ENCODE measurements at places on chromosomes 2 and 18.
A peak's percentile ranks its signal among the peaks of the same experiment; 100 is the strongest.

GRCh38 chr2:212903413-212903812, 248.0 kb downstream of the IKZF2 start:
- no peak for DNase-seq

DNA sequence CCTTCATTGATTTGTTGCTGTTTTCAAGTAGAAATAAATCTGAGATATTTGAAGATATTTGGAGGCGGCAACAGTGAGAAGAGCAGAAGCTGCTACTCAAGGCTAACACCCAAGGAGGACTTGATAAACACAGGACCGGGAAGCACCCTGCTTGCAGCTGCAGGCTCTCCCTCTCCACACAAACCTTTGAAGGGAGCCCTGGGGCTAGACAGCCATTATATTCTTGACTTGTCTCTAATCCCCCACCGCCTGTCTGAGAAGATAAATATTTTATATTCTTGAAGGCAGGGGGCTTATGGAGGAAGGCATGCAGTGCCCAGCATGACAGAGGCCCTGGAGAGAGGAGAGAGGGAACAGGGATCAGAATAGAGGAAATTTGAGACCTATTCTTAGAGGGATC, 50.9 kb upstream of the SMAD2 start:
- no peak for DNase-seq

- DNase-seq, result no peak
Measured at GRCh38 chr2:6914828-6915227, 2.4 kb upstream of the RNF144A start.

DNA sequence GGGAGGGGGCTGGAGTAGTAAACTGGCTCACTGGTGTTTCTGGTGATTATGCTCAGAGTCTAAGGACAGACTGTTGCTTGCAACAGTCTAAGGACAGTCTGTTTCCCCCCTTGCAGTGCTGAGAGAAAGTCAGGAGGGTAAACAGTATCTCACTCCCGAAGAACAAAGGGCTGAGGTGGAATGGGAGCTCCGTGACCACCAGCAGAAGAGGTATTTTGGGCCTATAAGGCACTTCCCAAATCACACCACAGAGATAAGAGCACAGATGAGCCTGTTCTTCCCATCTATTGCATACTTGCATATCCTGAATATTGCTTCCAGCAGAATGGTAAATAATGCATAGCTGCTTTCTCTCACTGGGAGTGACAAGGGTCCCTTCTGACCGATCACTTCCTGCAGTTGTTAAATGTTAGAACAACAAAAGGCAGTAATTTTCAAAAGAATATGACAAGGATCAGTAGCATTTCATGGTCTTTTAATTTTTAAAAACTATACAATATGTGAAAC, 160.4 kb upstream of the LYPD1 start:
- no peak for DNase-seq

- no peak for DNase-seq
Measured at GRCh38 chr2:156038021-156038420, 294.5 kb downstream of the NR4A2 start.

- DNase-seq, result no peak
Measured at GRCh38 chr2:124248386-124248785, 223.3 kb downstream of the CNTNAP5 start.

DNA sequence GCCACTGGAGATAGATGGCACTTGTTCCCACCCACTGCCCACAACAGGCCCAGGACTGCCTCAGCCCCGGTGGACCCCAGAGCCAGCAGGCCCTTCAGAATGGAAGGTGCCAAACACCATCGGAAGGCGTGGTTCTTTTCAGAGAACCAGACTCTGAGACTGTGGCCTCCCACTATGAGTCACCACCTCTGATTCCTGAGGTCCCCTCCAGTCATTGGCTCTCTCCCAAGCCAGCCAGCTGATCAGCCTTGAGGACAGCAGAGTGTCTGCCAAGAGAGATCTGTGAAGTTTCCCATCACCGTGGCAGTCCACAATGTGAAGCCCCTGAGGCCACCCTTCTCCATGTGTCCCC, 10.4 kb upstream of the MAP3K2 start:
- no peak for DNase-seq

GRCh38 chr2:53913721-53914120, 54.0 kb upstream of the GPR75 start:
- peak; percentile 24 for DNase-seq

DNA sequence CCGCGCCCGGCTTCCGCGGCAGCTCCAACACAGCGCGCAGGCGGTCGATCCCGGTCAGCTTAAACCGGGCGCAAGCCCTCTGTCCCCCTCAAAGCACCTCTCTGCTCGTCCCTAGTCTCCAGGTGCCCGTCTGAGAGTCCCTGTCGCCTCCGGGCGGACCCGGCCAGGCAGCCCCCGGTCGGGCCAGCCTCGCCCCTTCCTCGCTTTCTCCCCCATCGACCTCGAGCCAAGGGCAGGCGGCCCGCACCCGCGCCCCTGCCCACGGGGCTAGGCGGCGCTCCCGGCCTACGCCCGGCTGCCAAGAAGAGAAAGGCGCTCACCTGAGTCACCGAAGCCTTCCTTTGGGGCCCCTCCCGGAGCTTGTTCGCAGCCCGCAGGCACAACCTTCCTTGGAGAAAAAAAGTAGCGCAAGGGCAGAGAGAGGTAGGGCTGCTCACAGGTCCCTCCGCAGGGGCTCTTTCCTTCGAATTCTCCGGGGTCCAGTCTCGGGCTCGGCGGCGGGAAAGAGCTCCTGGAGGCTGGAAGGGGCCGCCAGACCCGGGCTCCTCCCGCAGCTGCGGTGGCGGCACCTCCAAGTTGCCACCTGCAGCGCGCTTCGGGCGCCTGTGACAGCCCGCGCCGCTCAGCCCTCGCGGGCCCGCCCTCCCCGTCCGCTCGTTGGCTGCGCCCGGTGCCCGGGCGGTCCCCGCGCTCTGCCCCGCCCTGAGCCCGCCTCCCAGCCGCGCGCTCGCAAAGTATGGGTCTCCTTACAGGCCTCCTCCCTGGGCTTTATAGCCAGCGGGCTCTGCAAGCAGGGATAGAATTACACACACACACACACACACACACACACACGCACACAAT, 86.5 kb upstream of the EPB41L3 start:
- DNase-seq, result peak; percentile 7

GRCh38 chr18:37778417-37779165, 213.0 kb upstream of the CELF4 start:
- no peak for DNase-seq

DNA sequence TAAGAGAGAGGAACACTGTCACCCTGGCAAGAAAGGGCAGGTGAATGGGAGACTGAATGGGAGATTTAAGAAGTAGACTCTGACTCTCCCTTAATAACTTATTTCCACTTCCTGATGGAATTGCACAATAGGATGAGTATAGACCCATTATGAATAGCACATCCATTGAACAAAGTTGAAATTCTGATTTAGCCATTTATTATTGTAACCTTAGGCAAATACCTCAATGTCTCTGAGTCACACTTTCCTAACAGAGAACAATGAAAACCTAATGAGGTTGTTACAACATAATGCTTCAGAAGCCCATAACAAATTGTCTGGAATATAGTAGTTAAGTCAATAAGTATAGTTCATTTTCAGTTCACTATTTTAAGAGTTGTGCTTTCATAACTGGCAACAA, 78.9 kb downstream of the NRXN1 start:
- DNase-seq, result no peak

DNA sequence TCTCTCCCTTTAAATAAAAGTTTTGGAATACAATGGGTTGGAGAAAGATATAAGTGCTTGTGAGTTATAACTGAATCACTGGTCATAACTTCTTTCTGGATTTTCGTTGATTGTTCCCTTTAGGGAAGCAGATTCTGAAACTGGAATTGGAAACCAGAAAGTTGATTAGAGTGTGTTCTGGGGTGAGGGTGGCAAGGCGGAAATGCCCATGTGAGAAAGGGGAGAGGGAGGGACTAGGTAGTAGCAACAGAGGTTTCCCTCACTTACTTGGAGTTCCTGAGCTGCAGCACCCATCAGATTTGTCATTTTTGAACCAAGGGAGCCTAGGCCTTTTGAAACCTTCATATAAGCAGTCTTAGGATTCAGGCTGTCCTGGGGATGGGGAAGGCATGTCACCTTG, 453.4 kb downstream of the KCNJ3 start:
- no peak for DNase-seq

- DNase-seq, result no peak
Measured at GRCh38 chr2:236998758-236999157, 86.9 kb upstream of the COPS8 start.

DNA sequence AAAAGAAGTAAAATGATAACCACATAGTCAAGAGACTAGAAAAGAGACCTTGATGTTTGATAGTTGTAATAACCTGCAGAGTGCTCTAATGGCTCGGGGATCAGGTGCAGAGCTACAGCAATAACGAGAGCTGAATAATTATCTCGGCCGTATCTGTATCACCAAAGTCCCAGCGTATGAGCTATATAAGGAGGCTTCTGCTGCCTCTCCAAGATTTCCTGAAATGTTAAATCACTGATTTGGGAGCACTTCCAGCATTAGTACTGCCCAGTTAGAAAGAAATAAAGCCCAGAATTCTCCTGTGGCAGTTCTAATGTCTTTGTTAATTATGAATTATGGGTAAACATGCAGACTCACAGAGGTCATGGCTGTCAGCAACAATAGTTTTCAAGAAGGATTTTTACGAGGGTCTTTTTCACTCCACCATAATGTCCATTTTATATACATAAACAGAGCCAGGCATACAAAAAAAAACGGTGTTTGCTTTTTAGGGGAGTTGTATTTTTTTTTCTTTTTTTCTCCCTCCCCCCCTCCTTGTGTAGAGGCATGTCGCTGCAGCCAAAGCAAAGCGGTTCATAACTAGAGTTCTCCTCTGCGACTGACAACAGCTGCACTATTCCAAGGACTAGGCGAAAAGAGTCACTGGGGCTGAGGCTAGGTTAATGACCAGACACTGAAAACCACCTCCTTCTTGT, 168.3 kb upstream of the VRK2 start:
- DNase-seq, result no peak

DNA sequence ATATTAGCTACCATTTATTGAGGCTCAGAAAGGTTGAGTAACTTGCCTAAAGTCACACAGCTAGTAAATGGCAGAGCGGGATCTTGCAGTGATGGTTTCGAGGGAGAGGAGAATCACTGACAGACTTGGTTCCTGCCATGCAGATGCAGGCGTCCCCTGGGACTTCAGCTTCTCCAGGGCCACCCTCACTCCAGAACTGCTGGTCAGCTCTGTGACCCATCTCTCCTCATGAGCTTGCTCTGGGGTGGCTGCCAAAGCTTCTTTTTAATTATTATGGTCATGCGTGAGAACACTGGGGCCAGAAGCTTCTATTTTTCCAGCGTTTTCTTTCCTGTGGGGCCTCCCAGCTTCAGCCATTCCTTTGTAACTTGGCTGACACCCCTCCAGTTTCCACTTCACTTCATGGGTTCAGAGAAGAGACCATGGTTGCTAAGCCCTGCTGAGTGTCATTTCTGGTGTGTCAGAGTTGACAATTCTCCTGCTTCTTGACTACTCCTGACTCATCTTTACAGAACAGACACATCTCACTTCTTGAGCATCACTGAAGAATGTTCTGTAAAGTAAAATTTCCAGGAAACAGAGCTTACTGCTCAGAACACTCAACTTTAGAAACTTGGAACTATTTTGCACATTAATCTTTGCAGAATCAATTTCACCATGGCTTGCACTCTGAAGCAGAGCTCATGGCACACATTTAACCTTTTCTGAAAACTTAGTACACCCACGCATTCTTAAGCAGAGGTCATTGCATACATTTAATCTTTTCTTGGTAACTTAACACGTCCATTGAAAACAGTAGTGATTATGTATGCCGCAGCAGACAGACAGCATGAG, 70.4 kb downstream of the IL1R2 start:
- no peak for DNase-seq

DNA sequence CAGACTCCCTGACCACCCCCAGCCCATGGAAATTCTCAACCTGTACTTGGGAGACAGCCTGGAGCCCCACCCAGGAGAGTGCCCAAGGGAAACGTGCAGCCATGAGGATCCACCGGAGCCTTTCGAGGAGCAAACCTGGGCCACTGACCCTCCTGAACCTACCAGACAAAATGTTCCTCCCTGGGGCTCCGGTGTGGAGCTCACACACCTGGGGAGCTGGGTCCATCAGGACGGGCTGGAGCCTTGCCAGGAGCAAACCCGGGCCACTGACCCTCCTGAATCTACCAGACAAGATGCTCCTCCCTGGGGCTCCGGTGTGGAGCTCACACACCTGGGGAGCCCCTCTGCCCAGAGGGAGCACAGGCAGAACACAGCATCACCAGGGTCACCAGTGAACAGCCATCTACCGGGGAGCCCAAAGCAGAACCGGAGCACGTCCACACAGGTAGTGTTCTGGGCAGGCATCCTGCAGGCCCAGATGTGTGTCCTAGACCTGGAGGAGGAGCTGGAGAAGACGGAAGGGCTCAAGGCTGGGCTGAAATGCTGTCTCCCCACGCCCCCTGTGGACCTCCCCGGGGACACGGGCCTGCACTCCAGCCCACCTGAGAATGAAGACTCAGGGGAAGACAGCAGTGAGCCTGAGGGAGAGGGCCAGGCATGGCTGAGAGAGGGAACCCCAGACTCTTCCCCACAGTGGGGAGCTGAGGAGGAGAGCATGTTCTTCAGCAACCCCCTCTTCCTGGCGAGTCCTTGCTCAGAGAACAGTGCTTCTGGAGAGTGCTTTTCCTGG, 8.9 kb downstream of the PSD4 start:
- DNase-seq, result no peak

- DNase-seq, result no peak
Measured at GRCh38 chr18:32998285-32998684, 225.5 kb upstream of the KLHL14 start.

- no peak for DNase-seq
Measured at GRCh38 chr18:7953095-7953958, 386.2 kb downstream of the PTPRM start.

GRCh38 chr18:78986018-78986481, 6.4 kb downstream of the SALL3 start:
- no peak for DNase-seq

DNA sequence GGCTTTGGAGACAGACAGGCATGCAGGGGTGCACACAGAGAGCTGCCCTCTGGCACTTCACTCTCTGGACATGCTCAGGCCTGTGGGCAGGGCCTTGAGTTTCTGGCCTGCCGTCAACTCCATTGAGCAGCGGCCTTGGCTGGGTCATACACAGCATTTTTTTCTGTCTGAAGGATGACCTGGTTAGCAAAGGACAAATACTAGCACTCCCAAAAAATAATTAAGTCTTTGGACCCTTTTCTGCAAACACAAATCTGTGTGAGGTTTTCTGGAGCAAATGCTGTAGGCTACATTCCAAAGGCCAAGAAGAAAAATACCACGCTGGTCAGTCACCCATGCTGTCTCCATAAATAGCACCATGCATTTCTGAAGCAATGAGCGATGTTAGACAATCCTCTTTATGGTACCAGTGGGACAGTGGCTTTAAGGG, 124.7 kb upstream of the CTAGE1 start:
- no peak for DNase-seq

GRCh38 chr18:27666016-27666415, 480.9 kb upstream of the CHST9 start:
- no peak for DNase-seq

All from CD4-positive, alpha-beta T cell treated with Interleukin-17A for 1 hour (primary cell).